SK-N-SH treated with all-trans-retinoic acid at 6 μM for 48 hours (cell line): ENCODE measurements at places on chromosomes 5 and 9.

GRCh38 chr9:135662758-135663450, at the start of gene LCN9:
Gene LCN9 (plus strand): TSS chr9:135663309. CDS start chr9:135663322, 13 bp downstream.
- no peak for ATAC-seq

- no peak for ATAC-seq
Measured at GRCh38 chr5:155512329-155512728, 498.8 kb downstream of the KIF4B start.

- no peak for ATAC-seq
Measured at GRCh38 chr9:4689021-4689420, 9.7 kb downstream of the CDC37L1 start.

GRCh38 chr9:89666364-89666763, 61.6 kb downstream of the GADD45G start:
- ATAC-seq = no peak

GRCh38 chr5:146516151-146516475, at the start of gene GPR151:
Gene GPR151 (minus strand): TSS chr5:146516190. CDS start chr5:146516113, 77 bp downstream.
- peak; percentile 52 for ATAC-seq

- ATAC-seq = peak; percentile 57
Measured at GRCh38 chr5:88761269-88761850, 121.6 kb downstream of the MEF2C start.

- no peak for ATAC-seq
Measured at GRCh38 chr9:137880160-137880975, 2.8 kb downstream of the CACNA1B start.

- peak; percentile 99 for ATAC-seq
Measured at GRCh38 chr9:125126019-125126746, 17.1 kb downstream of the SCAI start.

DNA sequence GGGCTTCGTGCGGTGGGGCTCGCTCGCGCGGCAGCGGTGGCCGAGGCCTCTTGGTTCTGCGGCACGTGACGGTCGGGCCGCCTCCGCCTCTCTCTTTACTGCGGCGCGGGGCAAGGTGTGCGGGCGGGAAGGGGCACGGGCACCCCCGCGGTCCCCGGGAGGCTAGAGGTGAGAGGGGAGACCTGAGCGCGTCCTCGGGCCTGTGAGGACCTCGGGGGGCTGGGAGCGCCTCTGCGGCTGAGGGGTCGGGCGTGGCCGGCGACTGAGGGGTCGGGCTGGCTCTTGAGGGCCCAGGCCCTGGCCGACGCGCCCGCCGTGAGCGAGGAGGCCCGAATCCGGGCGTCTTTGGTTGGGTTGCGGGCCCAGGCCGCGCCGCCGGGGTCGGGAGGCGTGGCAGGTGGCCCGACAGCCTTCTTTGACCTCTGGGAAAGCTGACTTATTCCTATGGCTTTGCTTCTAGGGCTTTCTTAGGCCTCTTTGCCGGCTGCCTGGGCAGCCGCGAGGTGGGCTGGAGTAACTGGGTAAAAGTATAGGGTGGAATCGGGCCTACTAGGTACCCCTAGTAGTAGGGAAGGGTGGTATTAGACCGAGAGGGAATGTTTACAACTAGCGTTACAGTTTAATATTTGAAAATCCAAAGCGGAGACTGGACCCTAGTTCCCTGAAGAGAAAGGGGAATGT, at the start of gene CANX:
TSS of gene CANX (plus strand) at position 33 of the 681 bp plus-strand sequence. CDS start 6,715 bp downstream, outside the sequence.
- peak; percentile 5 for ATAC-seq

GRCh38 chr5:56375011-56375410, 141.9 kb upstream of the ANKRD55 start:
- no peak for ATAC-seq

GRCh38 chr9:89363311-89363670, 45.0 kb downstream of the SECISBP2 start:
- no peak for ATAC-seq

- ATAC-seq = no peak
Measured at GRCh38 chr5:9398227-9398626, 147.6 kb downstream of the SEMA5A start.

GRCh38 chr5:39001683-39002082, 72.5 kb downstream of the RICTOR start:
- ATAC-seq = no peak

DNA sequence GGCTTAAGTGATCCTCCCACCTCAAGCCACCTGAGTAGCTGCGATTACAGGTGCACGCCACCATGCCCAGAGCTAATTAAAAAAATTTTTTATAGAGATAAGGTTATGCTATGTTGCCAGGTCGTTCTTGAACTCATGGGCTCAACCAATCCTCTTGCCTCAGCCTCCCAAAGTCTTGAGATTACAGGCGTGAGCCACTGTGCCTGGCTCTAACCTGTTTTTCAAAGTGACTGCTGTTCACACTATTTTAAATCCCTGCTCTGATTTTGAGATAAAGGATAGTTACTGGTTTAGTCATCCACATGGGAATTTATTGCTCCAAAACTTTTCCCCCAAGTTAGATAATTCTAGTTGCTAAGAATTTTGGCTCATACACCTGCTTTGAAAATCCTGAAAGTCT, 48.2 kb upstream of the MTMR12 start:
- no peak for ATAC-seq

DNA sequence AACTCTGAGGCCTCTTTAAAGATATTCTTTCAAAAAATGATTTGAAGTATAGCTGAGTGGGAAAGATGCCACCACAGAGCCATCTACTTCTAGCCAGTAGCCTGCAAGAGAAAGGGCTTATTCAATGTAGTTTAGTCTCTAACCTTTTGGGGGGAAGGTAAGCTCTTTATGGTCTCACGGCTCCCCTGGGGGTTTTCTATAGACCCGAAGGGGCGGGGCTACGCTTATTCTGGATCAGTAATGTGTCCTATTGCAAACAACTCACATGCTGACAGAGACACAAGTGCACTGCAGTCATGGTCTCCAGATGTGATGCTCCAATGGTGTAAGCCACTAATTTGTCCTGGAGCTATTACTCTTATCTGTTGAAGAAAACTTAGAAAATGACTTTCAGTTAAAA, 53.4 kb upstream of the RPS23 start:
- no peak for ATAC-seq

GRCh38 chr9:94881023-94881422, 154.5 kb downstream of the AOPEP start:
- peak; percentile 39; the same call in 2 of the 3 replicates for ATAC-seq

DNA sequence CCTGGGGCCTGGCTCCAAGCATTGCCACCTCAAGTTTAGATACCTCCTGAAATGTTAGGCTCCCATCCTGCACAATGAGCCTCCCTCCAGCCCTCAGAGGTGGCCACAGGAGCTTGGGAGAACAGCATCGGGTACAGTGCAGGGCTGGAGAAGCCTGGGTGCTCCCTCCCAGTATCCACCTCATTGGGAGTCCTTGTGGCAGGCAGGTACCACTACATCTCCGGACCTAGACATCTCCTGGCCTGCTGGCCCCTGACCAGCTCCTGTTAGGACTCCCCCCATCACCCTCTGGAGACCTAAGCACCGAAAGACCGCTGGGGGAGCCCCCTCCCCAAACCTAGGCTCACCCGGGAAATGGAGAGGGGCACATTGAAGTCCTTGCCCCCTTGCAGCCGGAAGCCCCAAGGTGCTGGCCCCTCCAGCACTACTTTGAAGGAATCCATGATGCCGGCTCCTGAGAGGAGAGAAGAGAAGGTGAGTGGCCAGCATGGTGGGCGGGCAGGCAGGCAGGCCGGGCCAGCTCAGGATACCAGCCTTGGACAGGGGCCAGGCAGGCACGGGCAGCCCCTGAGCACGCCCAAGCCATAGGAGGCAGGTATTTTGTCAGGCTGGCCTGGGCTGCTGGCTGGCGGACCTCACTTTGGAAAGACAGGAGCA, 1.2 kb downstream of the PDLIM7 start:
- peak; percentile 48 for ATAC-seq

DNA sequence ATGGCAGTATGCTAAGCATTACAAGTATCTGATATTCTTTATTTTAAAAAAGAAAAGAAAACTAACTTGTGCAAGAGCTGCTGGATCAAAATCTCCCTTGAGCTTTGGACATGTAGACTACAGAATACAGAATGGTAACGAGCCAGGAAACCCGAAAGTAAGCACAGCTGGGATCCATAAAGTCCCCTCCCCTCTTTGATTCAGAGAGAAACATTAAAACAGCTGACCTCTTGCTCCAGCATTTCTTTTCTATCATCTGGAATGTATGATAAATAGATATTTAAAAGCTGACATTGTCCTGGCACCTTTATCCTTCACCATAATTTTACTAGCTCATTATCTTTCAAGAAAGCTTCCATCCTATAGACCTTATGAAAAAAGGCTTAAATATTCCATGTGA, 28.2 kb upstream of the LPAR1 start:
- ATAC-seq = no peak

- no peak for ATAC-seq
Measured at GRCh38 chr5:126752081-126752785, 24.7 kb upstream of the LMNB1 start.

GRCh38 chr9:126164796-126165525, 161.7 kb upstream of the MVB12B start:
- no peak for ATAC-seq

- no peak for ATAC-seq
Measured at GRCh38 chr9:4196886-4197285, 103.0 kb downstream of the GLIS3 start.

DNA sequence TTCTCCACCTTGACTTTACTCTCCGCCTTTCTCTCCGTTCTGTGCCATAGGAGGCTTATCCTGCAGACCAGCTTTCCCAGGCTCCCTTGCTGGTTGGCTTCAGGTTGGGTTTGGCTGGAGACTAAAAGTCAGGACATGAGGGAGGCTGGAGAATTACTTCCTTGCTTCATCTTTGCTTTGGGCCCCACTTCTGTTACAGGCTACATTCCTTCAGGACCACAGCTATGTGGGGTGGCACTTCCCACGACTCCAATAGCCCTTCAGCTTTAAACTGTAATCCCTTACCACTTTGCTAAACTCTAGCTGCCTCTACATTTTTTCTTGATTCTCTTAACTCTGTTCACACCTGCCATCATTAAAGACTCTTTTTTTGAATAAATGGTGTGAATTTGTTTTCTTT, 186.7 kb upstream of the NR4A3 start:
- ATAC-seq = no peak

DNA sequence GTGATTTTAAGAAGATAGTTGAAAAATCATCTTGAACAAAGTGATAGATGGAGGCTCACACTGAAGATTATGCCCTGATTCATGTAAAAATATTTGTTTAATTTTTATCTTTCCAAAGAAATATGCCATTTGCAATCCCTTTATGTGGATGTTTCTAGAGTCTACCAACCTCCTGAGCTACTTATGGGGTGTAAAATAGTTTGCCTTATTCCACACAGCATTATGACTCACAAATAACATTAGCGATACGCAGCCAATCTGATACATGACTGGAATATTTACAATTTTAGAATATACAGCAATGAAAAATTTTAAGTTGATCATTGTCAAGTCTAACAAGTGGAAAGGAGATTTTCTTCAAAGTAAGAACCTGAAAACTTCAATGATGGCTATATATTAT, 327.5 kb downstream of the EDIL3 start:
- no peak for ATAC-seq

DNA sequence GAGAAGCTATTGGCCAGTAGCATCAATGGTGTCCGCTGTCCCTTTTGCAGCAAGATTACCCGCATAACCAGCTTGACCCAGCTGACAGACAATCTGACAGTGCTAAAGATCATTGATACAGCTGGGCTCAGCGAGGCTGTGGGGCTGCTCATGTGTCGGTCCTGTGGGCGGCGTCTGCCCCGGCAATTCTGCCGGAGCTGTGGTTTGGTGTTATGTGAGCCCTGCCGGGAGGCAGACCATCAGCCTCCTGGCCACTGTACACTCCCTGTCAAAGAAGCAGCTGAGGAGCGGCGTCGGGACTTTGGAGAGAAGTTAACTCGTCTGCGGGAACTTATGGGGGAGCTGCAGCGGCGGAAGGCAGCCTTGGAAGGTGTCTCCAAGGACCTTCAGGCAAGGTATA, 10.8 kb downstream of the TRIM32 start:
- ATAC-seq = no peak

DNA sequence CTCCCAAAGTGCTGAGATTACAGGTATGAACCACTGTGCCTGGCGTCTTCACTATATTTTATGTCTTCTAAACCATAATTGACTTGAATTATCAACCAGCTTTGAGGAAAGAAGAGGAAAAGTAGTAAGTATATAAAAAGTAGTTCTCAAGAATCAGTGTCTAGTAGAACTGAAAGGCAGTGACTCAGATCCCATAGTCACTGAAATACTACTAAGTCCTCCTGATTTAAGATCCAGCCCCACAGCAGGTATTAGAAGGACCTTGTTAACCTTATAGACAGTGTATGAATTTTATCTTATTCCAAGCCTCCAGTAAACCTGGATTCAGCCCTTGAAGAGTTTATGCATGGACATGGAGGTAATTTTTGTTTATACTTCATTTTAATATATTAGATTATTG, 31.5 kb downstream of the LNPEP start:
- ATAC-seq = no peak

DNA sequence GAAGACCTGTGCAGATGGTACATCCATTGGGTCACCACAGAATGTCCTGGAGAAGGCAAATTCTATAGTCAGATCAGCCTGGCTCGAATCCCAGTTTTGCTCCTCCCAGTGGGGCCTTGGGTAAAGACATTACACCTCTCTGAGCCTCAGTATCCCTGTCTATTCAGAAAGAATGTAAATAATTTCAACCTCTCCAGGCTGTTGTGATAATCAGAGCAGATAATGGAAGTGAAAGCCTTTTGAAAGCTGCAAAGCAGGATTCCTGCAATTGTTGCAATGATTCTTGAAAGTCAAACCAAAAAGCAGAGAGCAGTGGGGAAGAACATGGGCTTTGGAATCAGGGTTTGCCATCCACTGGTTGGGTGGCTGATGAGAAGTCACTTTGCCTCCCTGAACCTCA, 63.2 kb downstream of the LHX2 start:
- no peak for ATAC-seq

- no peak for ATAC-seq
Measured at GRCh38 chr9:16001856-16002255, 449.0 kb downstream of the CCDC171 start.

GRCh38 chr9:117098331-117098730, 316.5 kb downstream of the ASTN2 start:
- ATAC-seq = no peak

DNA sequence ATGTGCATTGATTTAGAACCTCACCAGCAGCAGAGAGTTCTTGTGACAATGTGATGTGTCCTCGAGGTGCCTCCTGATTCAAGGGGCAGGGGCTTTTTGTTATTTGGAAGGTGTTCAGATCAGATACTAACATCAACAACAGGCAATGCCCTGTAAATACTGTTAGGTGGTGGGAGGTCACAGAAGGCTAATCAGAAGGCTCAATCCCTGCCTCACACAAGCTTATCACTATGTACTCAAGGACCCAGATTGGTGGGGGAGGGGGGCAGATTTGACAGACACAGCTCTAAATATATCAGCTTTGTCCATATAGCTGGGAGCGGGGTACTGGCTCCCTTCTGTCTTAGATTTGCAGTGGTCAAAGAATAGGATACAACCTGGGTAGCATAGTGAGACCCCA, 2.6 kb downstream of the FRMPD1 start:
- ATAC-seq = no peak

GRCh38 chr5:2130361-2130760, 247.6 kb upstream of the IRX4 start:
- no peak for ATAC-seq

GRCh38 chr5:124104344-124104743, 592.4 kb downstream of the CSNK1G3 start:
- ATAC-seq = no peak
